Small intestine (tissue), 16 donors: ENCODE measurements at places on chromosomes 2 and 18.

- H3K4me1 ChIP-seq: peaks cover 3% of the 10 kb centered on the region
- H3K27ac ChIP-seq: peak overlapping the region; percentile 36
- no peaks in the 10 kb centered on the region for H3K36me3 ChIP-seq
- peaks cover 64% of the 10 kb centered on the region for H3K27me3 ChIP-seq
- peak overlapping the region; percentile 61 for H3K4me3 ChIP-seq
These were observed 1.0 kb downstream of the SP5 start for GRCh38 chr2:170715932-170716777.

- no peak for DNase-seq
- H3K27me3 ChIP-seq: peaks cover 8% of the 10 kb centered on the region
- H3K4me1 ChIP-seq: peaks cover 42% of the 10 kb centered on the region
- no peak overlapping the region for H3K27ac ChIP-seq
- H3K36me3 ChIP-seq: no peaks in the 10 kb centered on the region
These were observed 12.4 kb downstream of the ATOH8 start for GRCh38 chr2:85766229-85766628.

DNA sequence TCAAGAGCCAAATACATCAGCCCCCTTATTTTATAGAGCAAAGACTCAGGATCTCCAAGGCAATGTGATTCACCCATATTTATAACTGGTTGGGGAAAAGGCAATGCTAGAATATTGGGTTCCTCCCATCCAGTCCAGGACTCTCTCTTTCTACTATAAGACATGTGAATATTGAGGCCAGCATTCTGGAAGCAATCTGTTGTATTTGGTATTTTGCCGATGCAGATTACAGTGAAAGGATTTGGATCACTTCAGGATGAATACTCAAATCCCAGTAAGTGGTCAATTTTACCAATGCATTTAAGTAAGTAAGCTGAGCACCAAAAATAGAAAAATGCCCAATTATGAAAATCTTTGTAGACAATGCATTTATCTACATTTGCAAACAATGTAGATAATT, 1834.7 kb upstream of the PIK3C3 start:
- H3K4me3 ChIP-seq: no peak overlapping the region
- no peaks in the 10 kb centered on the region for H3K4me1 ChIP-seq
- H3K27me3 ChIP-seq: no peaks in the 10 kb centered on the region
- H3K36me3 ChIP-seq: no peaks in the 10 kb centered on the region

GRCh38 chr2:85531589-85531988, 7.4 kb upstream of the MAT2A start:
- H3K4me1 ChIP-seq: peaks cover 6% of the 10 kb centered on the region
- no peak overlapping the region for H3K27ac ChIP-seq
- DNase-seq: no peak
